ENCODE measurements at places on chromosomes 2 and 18.

DNA sequence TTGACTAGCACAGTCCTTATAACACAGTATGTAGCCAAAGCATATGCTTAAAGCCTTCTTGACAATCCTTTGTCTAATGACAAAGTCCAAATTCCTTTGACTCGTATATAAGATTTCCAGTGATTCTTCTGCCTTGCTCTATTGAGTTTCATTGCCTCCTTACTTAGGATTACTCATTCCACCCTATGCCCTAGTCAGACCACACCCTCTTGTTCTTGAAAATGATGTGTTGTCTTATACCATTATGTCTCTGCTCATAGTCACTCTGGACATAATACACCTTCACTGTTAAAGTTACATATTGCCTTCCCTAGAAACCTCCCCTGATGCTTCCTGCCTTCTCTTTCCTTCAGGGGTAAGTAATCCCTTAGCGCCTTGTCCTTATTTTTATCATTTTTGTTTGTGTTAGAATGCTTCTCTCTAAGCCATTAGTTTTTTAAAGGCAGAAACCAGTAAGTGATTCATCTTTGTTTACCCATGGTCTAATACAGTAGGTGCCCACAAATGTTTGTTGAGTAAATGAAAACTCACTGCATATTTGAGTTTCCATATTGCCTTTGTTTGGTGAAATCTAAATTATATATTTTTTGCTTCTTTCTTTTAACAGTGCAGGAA, 19.3 kb downstream of the GPD2 start:
- DNase-seq, result no peak

DNA sequence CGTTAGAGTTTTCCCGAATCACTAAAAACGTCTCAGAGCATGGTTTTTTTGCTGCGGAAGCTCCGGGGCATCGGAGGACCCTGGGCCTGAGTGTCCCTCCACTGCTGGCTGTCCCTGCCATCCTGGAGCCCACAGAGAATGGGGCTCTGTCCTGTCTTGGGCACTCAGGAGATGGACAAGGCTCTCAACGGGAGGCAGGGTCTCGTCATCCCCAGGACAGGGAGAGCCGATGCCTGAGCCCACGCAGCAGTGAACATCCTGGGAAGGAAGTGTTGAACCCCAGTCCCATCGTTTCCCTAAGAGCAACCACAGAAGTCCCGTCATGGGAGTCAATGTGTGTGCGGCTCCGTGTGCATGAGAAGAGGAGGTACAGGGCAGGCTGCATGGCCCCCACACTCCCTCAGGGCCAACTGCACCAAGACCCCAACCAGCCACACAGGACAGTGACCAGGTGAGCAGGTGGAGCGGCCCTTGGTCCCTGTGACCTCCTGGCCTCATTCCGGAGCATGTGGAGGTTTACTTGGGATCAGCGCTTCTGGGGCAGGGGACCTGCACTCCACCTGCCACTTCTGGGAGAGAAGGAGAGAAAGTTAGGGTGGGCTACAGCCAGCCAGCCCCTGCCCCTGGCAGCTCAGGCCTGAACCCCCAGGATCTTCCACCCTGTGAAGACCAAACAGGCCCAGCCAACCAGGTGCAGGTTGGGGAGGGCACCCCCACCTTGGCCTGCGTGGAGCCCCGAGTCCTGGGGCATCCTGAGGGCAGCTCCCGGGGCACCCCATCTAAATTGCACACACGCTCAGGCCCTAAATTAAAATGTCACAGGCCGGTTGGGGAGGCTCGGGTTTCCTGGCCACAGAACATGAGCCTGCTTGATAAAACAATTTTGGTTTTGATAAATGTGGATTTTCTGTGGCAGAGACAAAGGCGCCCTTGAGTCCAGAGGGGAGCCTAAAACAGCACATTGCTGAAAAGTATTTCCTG, 3.1 kb upstream of the SNED1 start:
- DNase-seq, result no peak

- DNase-seq, result peak; percentile 14
Observed at GRCh38 chr2:118431165-118431517, 342.9 kb downstream of the INSIG2 start.

GRCh38 chr2:240648650-240649275, 23.5 kb downstream of the GPR35 start:
- no peak for DNase-seq

GRCh38 chr2:140842110-140842509, 1288.7 kb downstream of the LRP1B start:
- no peak for DNase-seq

- peak; percentile 93 for DNase-seq
Observed at GRCh38 chr2:109031476-109032228, 42.6 kb upstream of the EDAR start.

GRCh38 chr18:50396005-50396660, 21.3 kb downstream of the SKA1 start:
- peak; percentile 91 for DNase-seq

DNA sequence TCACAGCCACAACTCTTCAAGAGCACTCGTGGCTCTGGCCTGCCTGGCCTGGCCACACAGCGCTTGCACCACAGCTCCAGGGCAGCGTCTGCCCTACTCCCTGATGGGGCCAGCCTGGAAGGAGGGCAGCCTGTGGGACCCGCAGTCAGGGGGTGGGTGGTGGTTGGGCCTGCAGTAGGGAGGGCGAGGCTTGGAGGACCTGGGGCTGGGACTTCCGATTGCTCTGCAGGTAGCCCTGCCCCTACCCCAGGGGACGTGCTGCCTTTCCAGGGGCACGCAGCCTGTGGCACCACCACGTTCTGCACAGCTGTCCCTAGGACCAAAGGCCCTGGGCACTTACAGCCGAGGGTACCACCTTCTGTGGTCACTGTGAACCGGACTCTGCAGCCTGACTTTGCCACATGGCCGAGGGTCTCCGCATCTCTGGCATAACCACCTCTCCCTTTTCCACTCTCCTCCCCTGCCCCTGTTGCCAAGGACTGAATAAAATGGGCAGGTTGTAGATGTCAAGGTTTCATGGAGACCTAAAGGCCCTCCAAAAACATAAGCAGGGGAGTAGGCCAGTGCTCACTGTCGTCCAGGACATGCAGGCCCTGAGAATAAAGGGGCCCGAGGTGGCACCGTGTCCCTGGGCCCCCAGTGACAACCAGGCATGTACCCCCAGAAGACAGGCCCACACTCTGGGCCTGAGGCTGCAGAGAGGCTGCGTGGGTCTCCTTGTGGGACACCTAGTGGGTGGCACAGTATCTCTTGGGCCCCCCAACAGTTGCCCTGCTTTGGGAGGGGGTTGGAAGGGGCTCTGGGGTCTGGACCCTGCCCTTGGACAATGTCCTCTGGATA, 87.3 kb downstream of the INHBB start:
- no peak for DNase-seq

GRCh38 chr2:158464426-158465281, 7.9 kb downstream of the PKP4 start:
- no peak for DNase-seq

GRCh38 chr2:42923580-42924417, 131.4 kb upstream of the HAAO start:
- DNase-seq, result peak; percentile 39

DNA sequence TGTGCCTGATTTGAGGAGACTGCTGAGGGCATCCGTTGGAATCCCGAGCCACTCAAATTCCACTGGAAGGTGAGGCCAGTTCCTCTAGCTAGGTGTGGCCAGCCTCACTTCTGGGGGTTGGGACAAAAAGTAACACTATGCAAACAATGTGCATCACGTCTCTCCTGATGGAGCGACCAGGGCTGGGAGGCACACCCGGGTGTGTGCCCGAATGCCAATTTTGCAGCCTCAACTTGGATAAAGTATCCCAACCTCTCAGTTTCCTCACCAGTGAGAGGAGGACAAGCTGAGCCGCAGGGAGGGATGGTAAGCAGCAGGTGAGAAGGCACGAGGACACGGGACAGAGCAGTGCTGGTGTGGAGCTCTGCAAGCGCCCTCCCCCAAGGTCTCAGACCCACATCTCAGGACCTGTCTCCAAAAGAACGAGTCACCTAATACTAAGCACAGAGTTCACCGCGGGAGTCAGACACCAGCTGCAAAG, 218.3 kb downstream of the HAUS1 start:
- DNase-seq, result peak; percentile 78

DNA sequence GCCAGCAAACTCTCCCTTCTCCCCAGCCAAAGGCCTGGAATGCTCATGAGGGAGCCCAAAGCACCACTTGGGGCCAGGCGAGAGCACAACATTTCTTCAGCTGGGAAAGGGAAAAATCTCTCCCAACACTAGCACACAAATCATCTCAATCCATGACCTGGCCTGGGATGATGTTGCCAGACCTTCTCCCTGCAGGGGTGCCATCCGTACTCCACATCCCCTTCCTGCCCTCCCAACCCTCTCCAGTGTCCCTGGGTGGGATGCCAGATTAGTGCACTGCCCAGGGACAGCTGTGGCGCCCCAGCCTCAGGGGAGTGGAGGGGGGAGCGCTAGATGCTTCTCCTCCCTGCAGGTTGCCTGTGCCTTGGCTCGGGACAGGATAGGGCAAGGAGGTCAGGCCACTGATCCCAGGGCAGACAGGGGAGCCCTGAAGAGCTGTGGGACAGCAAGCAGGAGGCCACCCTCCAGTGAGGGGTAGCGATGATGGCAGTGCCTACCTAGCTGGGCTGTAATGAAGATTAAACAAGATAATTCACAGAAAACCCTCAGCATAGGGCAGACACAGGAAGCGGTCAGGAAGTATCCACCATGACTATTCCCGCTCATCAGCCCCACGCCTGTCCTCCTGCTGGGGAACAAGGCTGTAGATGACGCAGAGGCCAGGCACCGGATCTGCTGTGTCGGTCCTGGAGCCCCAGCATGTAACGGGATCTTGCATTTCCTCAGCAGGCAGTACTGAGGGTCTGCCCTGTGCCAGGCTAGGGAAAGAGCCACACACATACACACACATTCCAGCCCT, 31.1 kb downstream of the SERTAD2 start:
- peak; percentile 96 for DNase-seq

- DNase-seq, result no peak
Observed at GRCh38 chr18:37634516-37634915, 68.9 kb upstream of the CELF4 start.

DNA sequence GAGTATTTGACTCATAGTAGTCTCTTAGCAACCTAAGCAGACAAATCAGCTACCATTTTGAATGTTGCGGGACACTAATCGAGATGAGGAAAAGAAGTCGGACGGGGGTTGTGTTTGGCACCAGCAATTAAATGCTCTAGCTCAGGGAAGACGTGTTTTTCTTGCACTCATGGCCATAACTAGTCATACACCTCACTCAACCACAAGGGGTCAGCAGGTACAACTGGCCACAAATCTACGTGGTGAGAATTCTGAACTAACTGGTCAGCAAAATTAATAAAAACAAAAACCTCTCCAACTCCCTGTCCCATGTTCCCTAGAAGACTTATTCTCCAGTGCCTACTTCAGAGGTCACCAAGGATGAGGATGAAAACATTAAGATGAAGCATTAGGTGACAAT, 1467.8 kb downstream of the DPP10 start:
- DNase-seq, result peak; percentile 54

GRCh38 chr2:217444932-217445331, 557.9 kb downstream of the TNS1 start:
- no peak for DNase-seq

DNA sequence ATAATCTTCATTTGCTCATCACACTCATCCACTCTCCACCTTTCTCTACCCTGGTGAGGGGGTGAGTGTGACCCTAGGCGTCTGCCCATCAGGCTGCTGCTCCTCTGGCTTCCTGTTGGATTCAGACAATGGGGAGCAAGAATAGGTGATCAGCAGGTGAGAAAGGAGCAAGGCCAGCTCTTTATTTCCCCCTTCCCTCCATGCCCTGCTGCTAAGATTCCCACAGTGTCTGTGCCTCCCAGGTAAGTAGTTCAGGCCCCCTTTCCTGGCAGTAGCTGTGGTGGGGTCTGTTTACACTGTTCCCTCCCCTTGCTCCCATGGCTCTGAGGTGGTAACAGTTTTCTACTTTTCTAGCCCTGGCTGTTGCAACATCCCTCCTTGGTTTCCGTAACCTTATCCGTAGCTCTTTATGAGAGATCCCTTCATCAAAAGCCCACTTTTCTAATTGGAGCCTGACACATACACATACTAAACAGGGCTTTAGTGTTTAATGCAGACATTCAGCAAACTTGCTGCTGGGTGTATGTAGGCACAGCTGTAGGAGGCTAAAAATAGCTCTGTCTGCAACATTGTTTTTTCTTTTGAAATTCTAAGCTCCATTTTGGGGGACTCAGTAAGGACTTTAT, 27.5 kb downstream of the MAP2 start:
- peak; percentile 40 for DNase-seq

DNA sequence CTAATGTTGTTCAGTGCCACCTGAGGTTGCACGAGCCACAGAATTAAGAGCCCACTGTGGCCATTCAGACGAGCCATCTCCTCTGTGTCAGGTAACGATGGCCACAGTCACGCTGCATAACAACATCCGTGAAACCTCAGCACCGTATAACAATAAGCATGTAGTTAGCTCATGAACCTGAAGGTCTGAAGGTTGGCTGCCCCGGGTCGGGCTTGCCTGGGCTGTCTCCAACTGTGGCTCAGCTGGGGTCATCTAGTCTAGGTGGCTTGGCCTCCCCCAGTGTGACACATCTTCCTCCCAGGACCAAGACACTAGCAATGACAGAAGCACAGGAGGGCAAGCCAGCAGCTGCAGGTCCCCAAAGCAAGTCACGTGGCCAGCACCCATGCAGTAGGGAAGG, 258.0 kb downstream of the GLI2 start:
- no peak for DNase-seq

DNA sequence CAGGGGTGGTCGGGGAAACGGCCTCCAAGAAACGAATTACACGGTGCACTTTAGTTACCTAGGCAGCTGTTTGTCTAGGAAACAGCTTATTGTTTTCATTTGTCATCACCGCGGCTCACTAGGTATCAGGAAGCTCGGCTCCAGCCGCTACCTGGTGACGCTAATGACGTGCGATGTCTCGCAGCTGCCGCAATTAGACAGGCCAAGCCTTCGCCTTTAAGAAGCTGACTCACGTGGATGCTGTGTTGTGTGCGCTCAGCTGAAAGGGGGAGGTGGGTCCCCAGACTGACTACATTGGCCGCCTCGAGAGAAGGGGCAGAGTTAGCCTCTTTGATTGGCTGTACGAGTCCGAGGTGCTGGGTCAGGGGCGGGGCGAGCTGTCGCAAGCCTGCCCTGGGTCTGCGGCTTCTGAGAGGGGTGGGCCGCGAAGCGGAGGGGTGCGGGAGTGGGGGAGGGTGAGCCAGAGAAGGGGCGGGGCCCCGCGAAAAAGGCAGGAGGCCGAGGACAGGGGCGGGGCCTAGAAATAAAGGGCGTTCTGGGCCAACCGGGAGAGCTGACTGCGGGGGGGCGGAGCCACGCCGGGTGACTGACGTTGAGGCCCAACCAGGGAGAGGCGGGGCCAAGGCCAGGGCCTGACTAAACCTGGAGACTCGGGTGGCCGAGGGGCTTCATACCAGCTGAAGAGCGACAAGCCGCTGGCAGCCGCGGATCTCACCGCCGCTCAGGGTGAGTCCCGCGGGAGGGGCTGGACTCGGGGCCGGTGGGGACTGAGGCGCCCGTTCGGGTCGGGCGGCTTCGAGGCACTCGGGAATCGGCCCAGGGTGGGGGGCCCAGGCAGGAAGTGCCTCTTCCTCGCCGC, at the start of gene YPEL5:
TSS of gene YPEL5 (plus strand) at position 671 of the 859 bp plus-strand sequence. CDS start 9,645 bp downstream, outside the sequence.
- peak; percentile 100 for DNase-seq

DNA sequence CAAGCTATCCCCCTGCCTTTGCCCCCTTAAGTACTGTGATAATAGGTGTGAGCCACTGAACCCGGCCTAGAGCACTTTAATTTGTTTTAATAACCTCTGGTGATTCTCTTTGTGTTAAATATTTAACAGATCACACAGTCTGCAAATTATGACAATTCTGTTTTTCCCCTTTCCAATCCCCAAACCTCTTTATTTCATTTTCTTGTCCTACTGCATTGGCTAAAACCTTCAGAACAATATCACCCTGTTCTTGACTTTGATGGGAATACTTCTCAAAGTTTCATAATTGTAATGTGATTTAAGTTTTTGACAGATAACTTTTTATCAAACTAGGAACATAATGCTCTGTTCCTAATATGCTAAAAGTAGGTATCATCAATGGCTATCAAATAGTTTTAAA, 44.5 kb downstream of the USP37 start:
- no peak for DNase-seq
